ENCODE measurements at places on chromosomes 4 and X. TPM values are rescaled to one million over a fixed set of nuclear protein-coding genes. Genes with fewer than 3 reads are reported as not detected.

Gene ERVMER34-1
- total RNA-seq = 9.0 TPM

Gene XPNPEP2
- total RNA-seq = not detected

Gene PPARGC1A
- total RNA-seq = under 0.01 TPM

Gene SMARCA1
- 27.0 TPM for total RNA-seq
